ENCODE measurements at places on chromosomes 6 and 20. TPM values are rescaled to one million over a fixed set of nuclear protein-coding genes. Genes with fewer than 3 reads are reported as not detected.

The KCNK16 gene
- not detected for polyA plus RNA-seq

GRCh38 chr6:133568970-133569889, 319.7 kb upstream of the TCF21 start:
- H3K36me3 ChIP-seq: no peaks in the 10 kb centered on the region
- H3K4me1 ChIP-seq: no peaks in the 10 kb centered on the region
- H3K27me3 ChIP-seq: no peaks in the 10 kb centered on the region
- DNase-seq: no peak

- H3K4me3 ChIP-seq: no peak overlapping the region
- H3K36me3 ChIP-seq: no peaks in the 10 kb centered on the region
- H3K4me1 ChIP-seq: no peaks in the 10 kb centered on the region
- no peak overlapping the region for H3K27ac ChIP-seq
- H3K27me3 ChIP-seq: no peaks in the 10 kb centered on the region
These were observed 91.1 kb upstream of the HIVEP1 start for GRCh38 chr6:11921017-11921438.

DNA sequence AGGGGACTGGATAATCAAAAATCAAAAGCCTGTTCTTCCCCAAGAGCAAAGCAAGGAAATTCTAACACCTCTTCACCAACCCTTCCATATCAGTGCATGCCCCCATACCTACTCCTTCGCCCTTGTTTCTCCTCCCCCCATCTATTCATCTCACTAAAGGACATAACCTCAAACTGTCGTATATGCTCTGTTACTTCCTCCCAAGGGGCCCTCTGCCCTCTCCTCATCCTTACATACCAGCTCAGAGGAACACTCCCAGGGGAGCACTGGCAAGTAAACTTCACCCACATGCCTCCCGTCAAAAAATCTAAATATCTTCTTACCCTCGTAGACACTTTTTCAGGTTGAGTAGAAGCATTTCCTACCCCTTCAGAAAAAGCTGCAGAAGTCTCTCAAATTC, 9.4 kb upstream of the ADTRP start:
- no peak overlapping the region for H3K4me3 ChIP-seq
- H3K36me3 ChIP-seq: no peaks in the 10 kb centered on the region
- peak; percentile 41 for DNase-seq
- no peak overlapping the region for H3K27ac ChIP-seq
- H3K27me3 ChIP-seq: no peaks in the 10 kb centered on the region

- H3K4me1 ChIP-seq: peaks cover 14% of the 10 kb centered on the region
- no peak overlapping the region for H3K4me3 ChIP-seq
- H3K36me3 ChIP-seq: peaks cover 2% of the 10 kb centered on the region
- no peak overlapping the region for H3K27ac ChIP-seq
These were observed 43.3 kb downstream of the SPATA2 start for GRCh38 chr20:49872056-49872455.

DNA sequence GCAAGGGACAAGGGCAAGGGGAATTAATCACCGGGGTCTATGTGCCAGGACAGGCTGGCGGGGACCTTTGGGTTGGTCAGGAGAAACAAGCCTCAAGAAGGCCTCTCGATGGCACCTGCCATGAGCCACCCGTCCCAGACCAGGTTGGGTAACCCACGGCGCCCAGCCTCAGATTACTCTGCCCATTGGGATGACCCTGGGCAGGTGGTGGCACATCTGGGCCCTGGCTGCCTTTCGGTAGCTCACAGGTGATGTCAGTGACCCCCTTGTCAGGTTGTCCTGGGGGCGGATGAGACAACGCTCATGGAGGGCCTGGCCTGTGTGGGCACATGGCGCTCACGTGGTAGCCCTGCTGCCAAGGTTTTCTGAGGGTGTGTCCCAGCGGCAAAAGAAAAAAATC, 152.2 kb downstream of the SYCP2 start:
- no peaks in the 10 kb centered on the region for H3K4me1 ChIP-seq
- no peaks in the 10 kb centered on the region for H3K36me3 ChIP-seq
- no peak overlapping the region for H3K4me3 ChIP-seq
- no peaks in the 10 kb centered on the region for H3K27me3 ChIP-seq
- no peak overlapping the region for H3K27ac ChIP-seq
- no peak for DNase-seq

GRCh38 chr6:327538-328116, 35.3 kb downstream of the DUSP22 start:
- peak overlapping the region; percentile 97 for H3K27ac ChIP-seq
- H3K4me3 ChIP-seq: no peak overlapping the region
- H3K36me3 ChIP-seq: peaks cover 21% of the 10 kb centered on the region

The FAM83C gene
- polyA plus RNA-seq: not detected

The ANKRD66 gene
- polyA plus RNA-seq: not detected

GRCh38 chr20:6954219-6954618, 186.7 kb downstream of the BMP2 start:
- no peaks in the 10 kb centered on the region for H3K4me1 ChIP-seq
- H3K27me3 ChIP-seq: no peaks in the 10 kb centered on the region
- H3K4me3 ChIP-seq: no peak overlapping the region
- no peak overlapping the region for H3K27ac ChIP-seq
- H3K36me3 ChIP-seq: no peaks in the 10 kb centered on the region

DNA sequence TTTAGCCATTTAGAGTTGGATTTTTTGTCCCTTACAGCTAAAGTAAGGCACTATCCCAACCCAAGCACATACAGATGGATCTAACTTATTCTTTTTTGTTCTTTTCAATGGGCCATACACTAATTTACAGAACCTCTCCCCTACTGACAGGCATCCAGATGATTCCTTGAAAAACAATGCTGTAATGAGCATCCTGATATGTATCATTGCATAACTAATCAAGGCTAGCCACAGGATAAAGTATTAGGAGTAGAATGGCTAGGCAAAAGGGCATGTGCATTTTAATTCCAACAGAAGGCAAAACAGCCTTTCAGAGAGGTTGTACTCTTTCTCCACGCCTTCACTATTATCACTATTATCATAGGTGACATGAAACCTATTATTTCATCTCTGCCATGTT, 54.1 kb downstream of the ELOVL5 start:
- no peak overlapping the region for H3K4me3 ChIP-seq
- DNase-seq: no peak
- no peaks in the 10 kb centered on the region for H3K27me3 ChIP-seq
- peaks cover 10% of the 10 kb centered on the region for H3K36me3 ChIP-seq
- no peaks in the 10 kb centered on the region for H3K4me1 ChIP-seq

DNA sequence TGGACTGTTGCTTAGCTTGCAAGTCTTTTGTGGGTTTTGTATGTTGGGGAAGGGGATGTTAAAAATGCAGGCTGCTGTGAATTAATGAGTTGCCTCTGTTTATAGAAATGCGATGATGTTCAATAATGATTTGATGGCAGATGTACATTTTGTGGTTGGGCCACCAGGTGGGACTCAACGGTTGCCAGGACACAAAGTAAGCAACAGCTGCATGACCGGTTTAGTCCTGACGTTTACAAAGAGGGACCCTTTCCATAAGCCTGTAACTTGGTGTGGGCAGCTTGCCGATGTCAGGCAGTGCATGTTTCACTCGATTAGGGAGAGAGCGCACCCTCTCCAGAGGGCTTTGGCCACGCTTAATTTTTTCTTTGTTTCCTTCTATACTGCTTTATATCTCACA, 1.3 kb downstream of the BTBD3 start:
- DNase-seq: no peak
- no peaks in the 10 kb centered on the region for H3K27me3 ChIP-seq
- H3K4me1 ChIP-seq: no peaks in the 10 kb centered on the region
- no peak overlapping the region for H3K27ac ChIP-seq
- no peaks in the 10 kb centered on the region for H3K36me3 ChIP-seq

- H3K4me3 ChIP-seq: no peak overlapping the region
- no peak overlapping the region for H3K27ac ChIP-seq
- H3K36me3 ChIP-seq: no peaks in the 10 kb centered on the region
- no peak for DNase-seq
These were observed 70.5 kb upstream of the PIM1 start for GRCh38 chr6:37099442-37099841.

GRCh38 chr6:16338577-16339264, 100.3 kb downstream of the GMPR start:
- H3K4me3 ChIP-seq: no peak overlapping the region
- H3K27ac ChIP-seq: no peak overlapping the region
- H3K36me3 ChIP-seq: peaks cover 4% of the 10 kb centered on the region
- no peak for DNase-seq

- peaks cover 1% of the 10 kb centered on the region for H3K27me3 ChIP-seq
- H3K27ac ChIP-seq: no peak overlapping the region
- DNase-seq: no peak
- H3K4me1 ChIP-seq: no peaks in the 10 kb centered on the region
These were observed 14.9 kb upstream of the HLA-DRA start for GRCh38 chr6:32424589-32425300.

The FHL5 gene
- not detected for polyA plus RNA-seq

DNA sequence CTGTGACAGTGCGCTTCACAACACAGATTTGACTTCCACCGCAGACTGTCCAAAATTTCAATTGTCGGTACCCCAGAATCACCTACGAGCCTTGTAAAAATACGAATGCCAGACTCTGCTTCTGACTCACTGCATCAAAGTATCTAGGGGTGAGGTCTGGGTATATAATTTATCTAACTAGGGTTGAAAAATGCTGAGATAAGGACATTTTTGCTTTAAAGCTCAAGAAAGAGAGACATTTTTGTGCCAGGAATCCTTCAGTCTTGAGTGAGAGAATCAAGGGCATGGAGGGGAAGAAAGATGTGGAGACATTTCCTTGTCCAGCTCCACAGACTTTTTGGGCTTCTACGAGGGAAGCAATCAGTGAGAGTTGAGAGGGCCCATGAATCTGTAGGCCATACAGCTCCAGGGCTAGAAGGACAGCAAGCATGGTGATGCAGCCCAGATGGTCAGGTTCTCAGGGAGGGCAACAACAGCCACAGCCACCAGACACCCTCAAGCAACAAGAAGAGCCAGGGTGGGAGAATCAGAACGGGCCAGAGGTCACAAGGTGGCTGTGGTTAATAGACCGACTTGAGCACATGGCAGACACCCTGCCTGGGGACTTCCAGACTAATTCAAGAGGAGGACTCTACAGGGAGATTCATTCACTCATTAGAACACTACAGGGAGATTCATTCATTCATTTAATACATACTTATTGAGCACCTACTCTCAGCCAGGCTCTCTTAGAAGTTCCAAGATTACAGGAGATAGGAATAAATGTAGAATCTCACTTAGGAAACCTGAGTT, 211.1 kb upstream of the PRDM1 start:
- DNase-seq: no peak
- no peaks in the 10 kb centered on the region for H3K27me3 ChIP-seq
- no peak overlapping the region for H3K27ac ChIP-seq
- no peaks in the 10 kb centered on the region for H3K36me3 ChIP-seq
- no peaks in the 10 kb centered on the region for H3K4me1 ChIP-seq

DNA sequence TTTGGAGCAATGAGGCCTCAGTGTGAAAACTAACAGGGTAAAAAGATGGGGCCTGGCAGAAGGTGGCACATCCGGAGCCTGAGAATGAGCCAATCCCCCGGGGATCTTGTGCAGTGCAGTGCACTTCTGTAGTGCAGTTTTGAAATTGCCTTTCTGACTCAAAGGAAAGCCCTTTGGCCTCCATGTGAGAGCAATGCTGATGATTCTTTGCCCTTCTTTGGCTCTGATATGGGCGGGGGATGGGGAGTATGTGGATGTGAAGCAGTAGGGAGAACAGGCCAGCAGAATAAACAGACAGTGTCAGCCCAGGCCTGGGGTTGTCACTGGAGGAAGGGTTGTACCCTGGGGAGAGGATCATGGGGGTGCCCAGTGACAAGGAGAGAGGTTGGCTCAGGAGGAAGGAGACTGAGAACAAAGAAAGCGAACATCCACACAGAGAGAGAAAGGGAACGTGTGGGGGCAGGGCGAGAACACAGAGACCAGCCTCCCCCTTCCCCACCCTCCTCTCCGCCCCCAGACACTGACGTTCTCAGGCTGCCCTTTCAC, 351.2 kb downstream of the CDC5L start:
- peak overlapping the region; percentile 67 for H3K27ac ChIP-seq
- H3K36me3 ChIP-seq: no peaks in the 10 kb centered on the region
- DNase-seq: peak; percentile 68
- H3K27me3 ChIP-seq: no peaks in the 10 kb centered on the region
- peaks cover 42% of the 10 kb centered on the region for H3K4me1 ChIP-seq

DNA sequence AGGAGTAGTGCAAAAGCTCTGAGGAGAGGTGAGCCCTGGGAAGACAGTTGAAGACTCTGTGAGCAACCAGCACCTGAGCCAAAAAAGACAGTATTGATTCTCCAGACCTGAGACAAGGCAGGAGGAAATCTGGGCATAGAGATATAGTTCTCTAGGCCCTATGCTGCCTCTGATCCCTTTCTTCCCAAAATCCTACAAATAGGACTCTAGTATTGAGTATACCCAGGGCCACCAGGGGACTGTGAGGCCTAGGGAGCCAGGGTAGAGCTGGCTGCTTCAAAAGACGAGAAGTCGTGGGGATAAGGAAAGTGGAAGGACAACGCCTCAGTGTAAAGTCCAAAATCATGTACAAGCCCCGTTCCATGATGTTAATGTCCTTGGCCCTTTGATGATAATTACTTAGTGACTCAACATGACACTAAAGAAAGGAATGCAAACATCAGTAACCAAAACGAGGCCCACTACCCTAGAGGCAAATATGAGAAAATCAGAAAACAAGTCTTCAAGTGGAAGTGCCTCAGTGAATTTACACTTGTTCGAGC, 197.3 kb upstream of the PROKR2 start:
- no peak overlapping the region for H3K4me3 ChIP-seq
- H3K27me3 ChIP-seq: no peaks in the 10 kb centered on the region
- DNase-seq: no peak
- H3K4me1 ChIP-seq: no peaks in the 10 kb centered on the region
- no peaks in the 10 kb centered on the region for H3K36me3 ChIP-seq
- H3K27ac ChIP-seq: no peak overlapping the region

The IMPG1 gene
- polyA plus RNA-seq: not detected

DNA sequence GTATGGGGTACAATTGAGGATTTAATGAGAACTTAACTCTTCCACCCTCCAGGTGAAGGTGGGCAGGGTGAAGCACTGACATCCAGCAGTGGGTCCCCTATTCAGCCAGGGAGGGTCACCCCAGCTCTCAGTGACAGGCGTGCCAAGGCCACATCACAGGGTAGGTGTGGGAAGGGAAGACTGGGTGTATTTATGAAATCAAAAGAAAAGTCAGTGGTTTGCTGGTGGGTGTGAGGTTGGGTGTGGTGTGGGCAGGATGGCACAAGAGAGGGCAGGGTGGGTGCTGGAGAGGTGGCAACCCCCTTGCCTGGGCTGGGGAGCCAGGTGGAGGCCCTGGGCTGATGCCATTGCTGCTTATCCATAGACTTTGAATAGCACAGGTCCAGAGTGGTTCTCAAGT, 16.6 kb downstream of the SYNDIG1 start:
- H3K27ac ChIP-seq: no peak overlapping the region
- DNase-seq: no peak
- no peaks in the 10 kb centered on the region for H3K4me1 ChIP-seq
- no peak overlapping the region for H3K4me3 ChIP-seq
- H3K27me3 ChIP-seq: no peaks in the 10 kb centered on the region

- no peak for DNase-seq
- no peaks in the 10 kb centered on the region for H3K27me3 ChIP-seq
- H3K4me3 ChIP-seq: no peak overlapping the region
- no peaks in the 10 kb centered on the region for H3K4me1 ChIP-seq
- H3K27ac ChIP-seq: no peak overlapping the region
These were observed 259.4 kb upstream of the ECI2 start for GRCh38 chr6:4394786-4395185.

GRCh38 chr6:15945593-15946159, 183.2 kb upstream of the MYLIP start:
- no peak overlapping the region for H3K27ac ChIP-seq
- no peaks in the 10 kb centered on the region for H3K36me3 ChIP-seq
- H3K27me3 ChIP-seq: no peaks in the 10 kb centered on the region
- DNase-seq: no peak

GRCh38 chr6:137846772-137847313, 20.2 kb upstream of the TNFAIP3 start:
- no peak for DNase-seq
- peaks cover 20% of the 10 kb centered on the region for H3K4me1 ChIP-seq
- no peak overlapping the region for H3K27ac ChIP-seq
- no peak overlapping the region for H3K4me3 ChIP-seq

Data from GM12878 (cell line).